ENCODE measurements at places on chromosomes 2 and 18.

DNA sequence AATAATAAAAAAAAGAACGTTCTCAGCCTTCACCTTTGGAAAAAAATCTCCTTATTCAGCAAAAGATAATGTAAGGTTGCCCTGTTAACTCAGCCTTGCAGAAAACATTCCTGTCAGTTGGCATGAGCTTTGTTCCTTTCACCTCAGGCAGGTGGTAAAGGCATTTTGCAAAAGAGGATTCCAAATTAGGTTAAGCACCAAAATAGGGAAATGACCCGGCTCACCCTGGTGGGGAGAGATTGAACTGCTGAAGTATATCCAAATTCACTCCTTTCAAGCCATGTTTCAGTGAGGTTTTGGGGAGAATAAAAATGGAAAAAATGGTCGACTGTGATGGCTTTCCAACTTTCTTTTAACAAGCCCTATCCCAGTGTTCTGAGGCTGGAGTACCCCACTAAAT, 1988.8 kb upstream of the PIK3C3 start:
- no peak for DNase-seq

- no peak for DNase-seq
These were observed 144.7 kb upstream of the ITGA4 start for GRCh38 chr2:181312515-181312927.

DNA sequence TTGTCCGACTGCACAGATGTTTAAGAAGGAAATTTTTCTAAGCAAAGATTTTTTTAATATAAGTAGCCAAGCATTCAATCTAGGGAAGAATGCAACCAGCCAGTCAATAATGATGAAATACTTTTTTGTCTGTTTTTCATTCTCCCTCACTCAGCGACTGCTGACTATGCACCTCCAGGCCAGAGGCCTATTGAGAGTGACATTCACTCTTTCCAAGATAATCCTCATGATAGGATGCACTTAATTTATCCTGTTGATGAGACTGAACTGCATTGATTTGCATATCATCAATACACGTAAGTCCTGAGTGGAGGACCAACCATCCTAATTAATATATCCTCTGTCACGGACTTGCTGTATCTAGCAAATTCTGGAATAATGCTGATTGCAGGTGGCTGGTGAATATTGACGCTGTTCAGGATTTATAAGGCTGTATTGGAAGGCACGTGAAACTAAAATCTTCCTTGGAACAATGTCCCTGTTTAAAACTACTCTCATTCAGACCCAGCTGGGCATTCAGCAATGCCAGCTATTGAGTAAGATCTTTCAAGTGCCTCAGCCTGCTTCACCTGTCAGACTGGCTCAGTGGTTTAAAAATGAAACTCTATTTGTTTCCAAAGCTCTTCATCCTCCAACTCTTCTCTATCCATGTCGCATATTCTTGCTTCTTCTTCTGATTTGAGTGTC, 142.2 kb downstream of the MAP2 start:
- DNase-seq: no peak

GRCh38 chr2:129798626-129799025, 180.8 kb upstream of the RAB6C start:
- DNase-seq: no peak

DNA sequence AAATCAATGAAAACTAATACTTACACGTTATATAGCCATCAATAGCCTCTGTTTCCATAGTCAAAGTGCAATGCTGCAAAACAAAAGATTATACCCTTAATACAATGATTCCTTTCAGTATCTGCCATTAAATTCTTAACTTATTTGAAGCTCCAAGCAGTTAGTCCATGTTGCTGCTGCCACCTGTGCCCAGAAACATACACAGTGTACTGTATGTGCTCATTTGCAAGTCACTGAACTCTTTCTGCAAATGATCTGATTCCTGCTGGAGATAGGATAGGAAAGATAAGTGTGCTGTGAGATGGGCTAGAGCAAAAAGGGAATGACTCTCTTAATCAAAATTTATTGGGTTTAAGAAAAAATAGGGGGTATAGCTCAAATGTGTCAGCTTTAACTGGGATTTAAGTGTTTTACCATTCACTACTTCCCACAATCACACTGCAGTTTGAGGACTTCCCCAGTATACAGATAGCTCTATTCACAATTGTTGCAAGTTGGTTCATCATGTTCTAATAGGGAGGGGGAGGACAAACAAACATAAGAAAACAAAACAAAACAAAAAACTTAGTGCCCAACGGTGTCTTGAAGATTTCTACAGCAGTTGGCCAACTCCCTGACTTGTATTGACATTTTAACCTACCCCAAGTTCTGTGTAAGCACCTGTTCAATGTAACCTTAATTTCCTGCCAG, 2.7 kb downstream of the IKZF2 start:
- DNase-seq: no peak

DNA sequence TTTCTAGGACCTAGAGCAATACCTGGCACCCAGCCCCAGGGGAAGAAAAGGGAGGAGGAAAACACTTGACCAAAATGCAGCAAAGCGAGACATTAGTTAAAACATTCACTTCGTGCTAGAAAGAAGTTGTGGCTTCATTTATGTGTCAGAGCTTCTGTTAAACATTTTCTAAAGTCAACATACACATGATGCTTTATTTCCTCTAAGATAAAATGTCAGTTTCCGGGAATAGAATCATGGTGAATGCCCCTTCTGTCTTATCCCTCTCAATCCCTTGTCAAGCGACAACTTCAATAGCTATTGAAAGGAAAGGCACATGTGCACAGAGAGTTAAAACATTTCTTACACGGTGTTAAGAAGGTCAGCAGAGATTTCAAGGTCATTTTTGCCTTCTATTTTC, 404.6 kb upstream of the CWC22 start:
- DNase-seq: no peak

DNA sequence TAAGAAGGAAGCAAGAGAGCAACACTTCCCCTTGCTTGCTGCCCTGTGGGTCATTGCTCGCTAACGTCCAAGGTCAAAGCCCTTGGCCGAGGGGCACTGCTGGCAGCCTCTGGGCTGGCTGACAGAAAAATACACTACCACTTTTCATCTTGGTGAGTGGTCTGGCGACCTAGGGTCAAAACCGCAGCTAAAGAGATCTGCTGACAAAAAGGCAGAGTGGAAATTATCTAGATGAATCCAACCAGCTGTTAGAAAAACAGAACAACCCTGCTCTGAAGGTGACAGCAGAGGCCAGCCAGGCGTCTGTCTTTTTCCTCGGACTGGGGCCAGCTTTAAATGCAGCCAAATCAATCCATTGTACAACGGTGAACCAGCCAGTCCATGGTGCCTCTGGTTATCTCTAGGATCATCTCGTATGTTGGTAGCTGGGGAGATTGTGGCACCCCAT, 92.6 kb downstream of the CD8B2 start:
- DNase-seq: no peak

DNA sequence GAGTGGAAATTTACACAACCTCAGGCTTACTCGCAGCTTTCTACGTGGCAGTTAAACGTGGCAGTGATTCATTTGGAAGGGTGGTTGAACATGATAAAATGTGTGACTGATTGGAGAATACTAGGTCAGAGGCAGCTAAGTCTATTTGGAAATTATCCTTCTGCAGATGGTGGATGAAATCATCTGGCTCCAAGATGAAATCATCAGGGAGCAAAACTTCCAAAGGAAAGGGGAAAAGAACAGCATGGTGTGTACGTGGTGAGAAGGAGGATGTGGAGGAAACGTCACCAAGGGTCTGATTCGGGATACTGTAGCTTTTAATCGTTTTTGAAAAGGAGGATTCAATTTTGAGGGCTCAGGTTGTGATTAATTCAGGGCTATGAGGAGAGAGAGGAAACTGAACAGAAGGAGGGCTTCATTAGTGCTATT, 47.9 kb downstream of the COL3A1 start:
- DNase-seq: no peak

- no peak for DNase-seq
These were observed at the start of gene EMILIN1 for GRCh38 chr2:27078267-27079194. TSS of gene EMILIN1 (plus strand) at chr2:27078615. CDS start at chr2:27079066, 451 bp downstream.

GRCh38 chr2:72198532-72199241, 51.0 kb upstream of the CYP26B1 start:
- DNase-seq: no peak

All from stimulated activated CD4-positive, alpha-beta T cell treated with anti-CD3 and anti-CD28 coated beads, Interleukin-2, amount 100 ng/mL, for 4 hours (primary cell).